Activated CD8-positive, alpha-beta T cell treated with anti-CD3 and anti-CD28 coated beads for 36 hours (primary cell): ENCODE measurements at places on chromosomes 11 and 22. TPM values are rescaled to one million over a fixed set of nuclear protein-coding genes. Genes with fewer than 3 reads are reported as not detected.

GRCh38 chr11:74988541-74989259 is at the start of gene NEU3:
Gene NEU3, plus strand, starts transcription at chr11:74988933. Its CDS starts 128 bp downstream, at chr11:74989061.
- peaks cover 4% of the 10 kb centered on the region for H3K36me3 ChIP-seq
- H3K27me3 ChIP-seq, result no peaks in the 10 kb centered on the region
- H3K27ac ChIP-seq, result peak within 1 kb of the TSS; percentile 83
- H3K4me3 ChIP-seq, result peak within 1 kb of the TSS; percentile 94
- DNase-seq, result peak; percentile 89

INS gene
- total RNA-seq, result not detected

CSRP3 gene
- total RNA-seq, result not detected

DNA sequence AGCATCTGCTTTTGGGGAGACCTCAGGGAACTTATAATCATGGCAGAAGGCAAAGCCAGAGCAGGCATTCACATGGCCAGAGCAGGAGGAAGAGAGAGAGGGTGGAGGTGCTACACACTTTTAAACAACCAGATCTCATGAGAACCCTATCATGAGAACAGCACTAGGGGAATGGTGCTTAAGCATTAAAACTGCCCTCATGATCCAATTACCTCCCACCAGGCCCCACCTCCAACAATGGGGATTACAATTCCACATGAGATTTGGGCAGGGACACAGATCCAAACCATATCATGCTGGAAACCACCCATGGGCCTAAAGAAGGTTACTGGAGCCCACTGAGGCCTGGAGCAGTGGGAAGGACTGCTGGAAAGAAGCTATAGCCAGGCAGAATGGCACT is 66.9 kb upstream of the CHST1 start:
- H3K27me3 ChIP-seq, result no peaks in the 10 kb centered on the region
- no peak for DNase-seq
- peaks cover 8% of the 10 kb centered on the region for H3K4me1 ChIP-seq

- no peak overlapping the region for H3K4me3 ChIP-seq
- peaks cover 7% of the 10 kb centered on the region for H3K4me1 ChIP-seq
- no peaks in the 10 kb centered on the region for H3K36me3 ChIP-seq
- no peaks in the 10 kb centered on the region for H3K27me3 ChIP-seq
- no peak for DNase-seq
These were observed 38.1 kb downstream of the SLC22A12 start for GRCh38 chr11:64629103-64629502.

PRG3 gene
- total RNA-seq, result not detected

DNA sequence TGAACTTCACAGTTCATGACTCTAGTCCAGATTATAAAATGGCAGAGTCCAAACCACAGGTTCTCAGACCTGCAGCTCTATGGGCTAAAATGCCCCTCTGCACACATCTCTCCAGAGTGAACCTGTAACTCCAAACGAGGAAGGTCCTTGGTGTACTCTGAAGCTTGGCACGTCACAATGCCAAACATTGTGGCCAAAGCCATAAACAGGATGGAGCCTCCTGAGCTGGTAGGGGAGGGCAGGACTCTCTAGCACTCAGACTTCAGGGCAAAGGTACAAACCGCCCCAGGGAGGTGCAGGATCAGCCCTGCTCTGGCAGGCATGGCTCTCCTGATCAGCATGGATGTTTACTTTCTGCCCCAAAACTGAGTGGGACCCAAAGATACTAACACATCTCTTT is 2.3 kb downstream of the SCUBE2 start:
- no peaks in the 10 kb centered on the region for H3K4me1 ChIP-seq
- H3K4me3 ChIP-seq, result no peak overlapping the region
- peaks cover 52% of the 10 kb centered on the region for H3K27me3 ChIP-seq
- H3K36me3 ChIP-seq, result no peaks in the 10 kb centered on the region
- H3K27ac ChIP-seq, result no peak overlapping the region

CALCA gene
- not detected for total RNA-seq

DNA sequence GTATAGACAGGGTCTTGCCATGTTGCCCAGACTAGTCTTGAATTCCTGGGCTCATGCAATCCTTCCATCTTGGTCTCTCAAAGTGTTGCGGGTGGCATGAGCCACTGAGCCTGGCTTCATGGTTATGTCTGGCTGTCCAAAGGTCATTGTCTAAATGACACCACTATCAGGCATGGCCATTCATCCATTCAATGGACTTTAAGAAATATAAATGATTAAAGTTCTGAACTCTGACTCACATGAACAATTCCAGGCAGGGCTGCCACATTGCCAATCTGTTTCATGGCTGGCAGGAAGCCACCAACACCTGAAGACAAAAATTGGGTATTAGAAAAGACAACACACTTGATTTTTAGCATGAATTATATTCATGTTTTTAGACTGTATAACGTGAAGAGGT is 4.1 kb downstream of the RTCB start:
- no peak overlapping the region for H3K4me3 ChIP-seq
- H3K4me1 ChIP-seq, result peaks cover 47% of the 10 kb centered on the region
- H3K27ac ChIP-seq, result no peak overlapping the region
- H3K27me3 ChIP-seq, result no peaks in the 10 kb centered on the region

GRCh38 chr11:67439321-67440228 is 2.1 kb upstream of the PTPRCAP start:
- H3K27me3 ChIP-seq, result no peaks in the 10 kb centered on the region
- H3K4me3 ChIP-seq, result peak overlapping the region; percentile 87
- H3K4me1 ChIP-seq, result peaks cover 49% of the 10 kb centered on the region
- H3K27ac ChIP-seq, result peak overlapping the region; percentile 86

DRICH1 gene
- total RNA-seq, result not detected

- H3K27me3 ChIP-seq, result no peaks in the 10 kb centered on the region
- peaks cover 35% of the 10 kb centered on the region for H3K4me1 ChIP-seq
- H3K27ac ChIP-seq, result no peak overlapping the region
- H3K4me3 ChIP-seq, result no peak overlapping the region
- DNase-seq, result no peak
These were observed 111.7 kb downstream of the CD44 start for GRCh38 chr11:35250621-35251020.

SCO2 gene
- total RNA-seq, result not detected

- H3K36me3 ChIP-seq, result no peaks in the 10 kb centered on the region
- peaks cover 5% of the 10 kb centered on the region for H3K27me3 ChIP-seq
- H3K4me3 ChIP-seq, result no peak overlapping the region
- no peaks in the 10 kb centered on the region for H3K4me1 ChIP-seq
- DNase-seq, result no peak
- H3K27ac ChIP-seq, result no peak overlapping the region
These were observed 25.6 kb upstream of the TENM4 start for GRCh38 chr11:79466411-79466810.

GRCh38 chr11:22161489-22161888 is 31.4 kb upstream of the ANO5 start:
- no peak for DNase-seq
- no peaks in the 10 kb centered on the region for H3K36me3 ChIP-seq
- H3K27ac ChIP-seq, result no peak overlapping the region

GRCh38 chr22:36151006-36151595 is 9.5 kb downstream of the APOL3 start:
- no peak overlapping the region for H3K4me3 ChIP-seq
- no peaks in the 10 kb centered on the region for H3K27me3 ChIP-seq

- H3K4me3 ChIP-seq, result peak overlapping the region; percentile 97
- no peak for DNase-seq
- peaks cover 43% of the 10 kb centered on the region for H3K36me3 ChIP-seq
These were observed 336 bp upstream of the LIF start for GRCh38 chr22:30246814-30247376.

KCNQ1 gene
- total RNA-seq, result 9.5 TPM
